ENCODE measurements at places on chromosomes 16 and 17.

DNA sequence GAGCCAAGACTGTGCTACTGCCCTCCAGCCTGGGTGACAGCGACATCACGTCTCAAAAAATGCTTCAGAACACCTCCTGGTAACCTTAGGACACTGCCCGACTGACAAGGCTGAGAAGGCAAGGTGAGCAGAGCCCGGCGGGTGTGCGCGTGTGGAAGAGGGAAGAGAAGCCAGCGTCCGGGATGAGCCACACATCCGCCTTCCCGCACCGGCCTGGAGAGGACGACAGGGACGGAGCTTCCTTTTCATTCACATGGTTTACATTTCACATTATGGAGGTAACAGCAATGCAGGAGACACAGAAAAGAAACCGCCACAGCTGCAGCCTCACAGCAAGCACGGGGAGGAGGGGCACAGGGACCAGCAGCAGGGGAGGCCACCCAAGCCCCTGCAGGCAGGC, 16.5 kb downstream of the HAGH start:
- DNase-seq = no peak

- DNase-seq = no peak
Measured at GRCh38 chr16:56779906-56780305, 50.0 kb downstream of the NUP93 start.

DNA sequence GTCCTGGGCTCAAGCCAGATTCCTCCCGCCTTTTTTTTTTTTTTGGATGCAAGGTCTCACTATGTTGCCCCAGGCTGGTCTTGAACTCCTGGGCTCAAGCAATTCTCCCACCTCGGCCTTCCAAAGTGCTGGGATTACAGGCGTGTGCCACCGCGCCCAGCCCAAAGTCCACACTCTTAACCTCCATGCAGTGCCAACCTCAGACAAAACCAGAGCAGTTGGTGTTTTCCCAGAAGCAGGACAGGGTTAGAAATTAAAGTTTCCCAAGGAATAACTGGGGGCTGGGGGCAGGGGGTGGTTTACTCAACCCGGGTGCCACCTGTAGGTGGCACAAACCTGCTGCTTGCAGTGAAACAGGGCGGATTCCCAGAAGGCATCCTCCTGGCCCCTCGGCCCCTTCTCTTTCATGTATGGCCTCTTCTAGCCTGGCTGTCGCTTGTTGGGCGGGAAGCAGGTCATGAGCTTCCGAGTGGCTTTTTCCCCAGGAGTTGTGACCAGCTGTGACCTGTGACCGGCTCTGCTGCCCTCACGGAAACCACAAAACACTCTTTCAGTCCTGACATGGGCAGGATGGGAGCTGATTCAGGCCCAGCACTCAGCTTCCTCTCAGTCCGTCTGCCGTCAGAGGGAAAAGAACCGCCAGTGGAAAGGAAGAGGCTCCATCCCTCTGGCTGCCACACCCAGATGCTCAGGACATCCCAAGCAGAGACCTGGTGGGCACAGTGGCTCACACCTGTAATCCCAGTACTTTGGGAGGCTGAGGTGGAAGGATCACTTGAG, 25.6 kb upstream of the USP7 start:
- DNase-seq = no peak

GRCh38 chr17:39069114-39069756, 82.2 kb downstream of the PLXDC1 start:
- no peak for DNase-seq

DNA sequence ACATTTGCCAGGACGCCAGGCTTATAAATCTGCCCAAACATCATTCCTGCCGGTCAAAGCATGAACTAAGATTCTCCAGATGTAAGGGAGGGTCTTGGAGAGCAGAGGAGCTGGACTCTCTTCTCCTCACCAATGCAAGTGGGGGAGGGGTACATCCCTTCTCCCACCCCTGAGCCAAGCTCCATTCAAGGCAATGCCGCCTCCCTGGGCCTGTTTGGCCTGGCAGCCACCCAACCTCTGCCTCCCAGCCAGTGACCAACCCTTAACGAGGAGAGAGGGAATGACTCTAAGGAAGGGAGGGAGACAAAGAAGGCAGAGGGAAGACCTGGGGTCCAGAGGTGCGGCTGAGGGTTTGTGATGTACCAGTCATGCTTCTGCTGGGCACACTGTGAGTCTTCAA, 13.8 kb downstream of the C17orf50 start:
- DNase-seq = no peak

- DNase-seq = no peak
Measured at GRCh38 chr16:65905331-65905730, 461.2 kb upstream of the CDH5 start.

DNA sequence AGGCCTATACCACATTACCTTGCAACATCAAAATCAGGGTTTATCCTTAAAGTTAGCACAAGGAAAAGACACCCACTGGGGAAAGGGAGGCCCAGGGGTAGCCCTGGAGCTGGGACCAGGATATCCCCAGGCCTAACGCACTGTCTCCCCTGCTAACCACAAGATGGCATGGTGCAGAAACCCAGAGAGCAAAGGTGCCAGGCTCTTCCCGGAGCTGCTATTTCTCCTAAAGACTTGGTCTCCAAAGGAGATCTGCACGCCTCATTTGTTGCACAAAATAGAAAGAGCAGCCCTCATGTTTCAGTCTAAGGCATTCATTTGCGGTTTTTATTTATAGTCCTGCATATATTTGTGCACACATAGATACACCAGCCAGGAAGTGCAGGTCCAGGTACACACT, 408.6 kb downstream of the SOX9 start:
- no peak for DNase-seq

DNA sequence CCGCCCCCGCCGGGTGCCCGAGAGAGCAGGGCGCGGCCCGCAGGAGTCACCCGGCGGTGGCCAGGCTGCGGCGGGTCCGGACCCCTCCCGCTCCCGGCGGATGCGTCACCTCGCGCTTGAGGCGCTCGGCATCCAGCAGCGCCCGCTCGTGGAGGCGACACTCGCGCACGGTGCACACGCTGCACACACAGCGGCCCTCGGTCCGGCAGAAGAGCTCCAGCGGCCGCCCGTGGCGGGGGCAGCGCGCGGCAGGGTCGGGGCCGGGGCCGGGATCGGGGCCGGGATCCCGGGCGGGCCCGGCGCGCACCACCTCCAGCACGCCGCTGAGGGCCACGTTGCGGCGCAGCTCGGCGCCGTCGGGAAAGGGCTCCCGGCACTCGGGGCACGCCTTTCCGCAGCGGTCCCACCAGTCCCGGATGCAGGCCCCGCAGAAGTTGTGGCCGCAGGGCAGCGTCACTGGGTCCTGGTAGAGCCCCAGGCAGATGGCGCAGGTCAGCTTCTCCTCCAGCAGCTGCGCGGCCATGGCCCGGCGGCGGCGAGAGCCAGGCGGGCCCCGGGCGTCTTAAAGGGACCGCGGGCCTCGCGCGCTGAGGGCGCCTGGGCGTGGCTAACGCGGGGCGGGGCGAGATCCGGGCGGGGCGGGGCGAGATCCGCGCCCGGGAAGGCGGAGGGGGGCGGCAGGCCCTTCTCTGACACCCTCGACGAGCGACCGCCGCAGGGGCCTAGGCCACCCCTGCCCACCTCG, at the start of gene TRIM65:
Gene TRIM65, minus strand, starts transcription at position 537 of the 745 bp plus-strand sequence. Its CDS starts 14 bp downstream, at position 523.
- peak; percentile 83 for DNase-seq

GRCh38 chr17:67125417-67125816, 81.1 kb downstream of the CACNG1 start:
- no peak for DNase-seq

DNA sequence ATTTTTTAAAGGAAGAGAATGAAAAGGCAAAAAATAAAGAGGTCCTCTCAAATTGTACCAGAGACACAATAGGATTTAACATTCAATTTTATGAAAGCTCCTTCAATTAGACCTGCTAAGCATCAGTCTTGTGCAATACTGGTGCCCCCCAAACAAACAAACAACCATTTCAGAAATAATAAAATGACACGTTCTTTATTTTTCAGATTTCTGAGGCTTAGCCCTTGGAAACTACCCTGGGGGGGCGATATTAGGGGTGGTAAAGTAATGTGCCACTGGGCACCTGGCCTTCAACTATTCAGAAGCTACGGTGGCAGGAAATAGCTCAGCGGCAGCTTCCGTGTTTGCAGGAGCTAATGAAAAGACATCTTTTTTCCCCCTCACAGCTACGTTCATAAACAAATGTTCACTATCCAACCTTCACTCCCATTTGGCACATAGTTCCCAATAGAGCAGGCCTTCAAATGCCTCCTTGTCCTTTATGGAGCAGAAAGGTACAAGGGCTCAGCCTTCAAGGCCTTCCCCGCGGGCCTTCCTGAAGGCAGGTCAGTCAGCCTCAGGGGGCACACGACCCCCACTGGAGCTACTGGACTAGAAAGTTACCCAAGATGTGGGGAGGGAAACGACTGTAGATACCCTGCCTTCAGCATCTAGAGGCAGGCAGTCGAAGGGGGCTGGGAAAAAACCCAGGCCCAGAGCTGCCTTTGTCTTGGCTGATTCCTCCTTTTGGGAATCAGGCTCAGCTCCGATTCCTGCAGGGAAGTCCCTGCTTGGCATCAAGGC, 44.1 kb downstream of the TBX4 start:
- DNase-seq = no peak

DNA sequence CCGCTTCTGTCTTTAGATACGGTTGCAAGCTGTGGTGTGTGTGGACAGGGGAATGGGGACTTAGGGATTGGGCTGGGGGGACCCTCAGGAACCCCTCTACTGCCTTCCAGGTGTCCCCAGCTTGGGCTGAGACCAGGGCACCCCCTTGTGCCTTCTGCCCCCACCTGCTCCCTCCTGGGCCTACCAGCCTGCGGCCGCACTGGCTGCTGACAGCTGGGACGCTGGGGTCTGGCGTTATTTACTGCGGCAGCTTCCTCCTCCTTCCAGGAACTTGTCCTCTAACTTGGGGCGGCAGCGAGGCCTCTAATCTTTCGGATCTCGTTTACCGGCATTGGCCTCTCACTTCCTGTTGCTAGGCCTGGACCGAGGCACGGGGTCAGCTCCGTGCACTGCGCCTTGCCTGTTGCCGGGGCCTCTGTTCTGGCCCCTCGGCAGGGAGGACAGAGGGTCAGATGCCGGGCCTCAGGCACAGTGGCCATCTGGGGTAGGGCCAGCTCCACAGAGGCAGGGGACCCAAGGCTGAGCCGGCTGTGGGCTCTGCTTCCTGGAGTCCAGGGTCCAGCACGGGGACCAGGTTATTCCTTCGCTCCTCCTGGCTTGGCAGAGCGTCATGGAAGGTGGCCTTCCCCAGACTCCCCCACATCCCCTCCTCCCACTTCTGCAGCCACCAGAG, 31.8 kb downstream of the TMEM235 start:
- DNase-seq = no peak

DNA sequence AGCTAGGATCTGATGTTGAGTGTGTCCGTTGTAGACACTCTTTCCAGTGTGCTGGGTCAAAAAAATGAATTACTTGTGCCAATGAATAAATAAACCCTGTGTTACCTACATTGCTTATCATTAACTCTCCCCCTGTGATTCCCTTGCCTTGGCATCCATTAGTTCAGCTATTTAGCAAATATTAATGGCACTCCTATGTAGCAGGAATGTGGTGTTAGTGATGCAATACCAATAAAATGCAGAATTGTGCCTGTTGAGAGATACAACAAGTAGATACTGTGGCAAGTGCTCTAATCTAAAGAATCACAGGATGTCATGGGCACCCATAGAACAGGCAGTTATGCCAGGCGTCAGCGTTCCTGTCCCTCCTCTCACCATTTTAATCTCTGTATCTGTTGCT, 343.2 kb downstream of the PMP22 start:
- no peak for DNase-seq

DNA sequence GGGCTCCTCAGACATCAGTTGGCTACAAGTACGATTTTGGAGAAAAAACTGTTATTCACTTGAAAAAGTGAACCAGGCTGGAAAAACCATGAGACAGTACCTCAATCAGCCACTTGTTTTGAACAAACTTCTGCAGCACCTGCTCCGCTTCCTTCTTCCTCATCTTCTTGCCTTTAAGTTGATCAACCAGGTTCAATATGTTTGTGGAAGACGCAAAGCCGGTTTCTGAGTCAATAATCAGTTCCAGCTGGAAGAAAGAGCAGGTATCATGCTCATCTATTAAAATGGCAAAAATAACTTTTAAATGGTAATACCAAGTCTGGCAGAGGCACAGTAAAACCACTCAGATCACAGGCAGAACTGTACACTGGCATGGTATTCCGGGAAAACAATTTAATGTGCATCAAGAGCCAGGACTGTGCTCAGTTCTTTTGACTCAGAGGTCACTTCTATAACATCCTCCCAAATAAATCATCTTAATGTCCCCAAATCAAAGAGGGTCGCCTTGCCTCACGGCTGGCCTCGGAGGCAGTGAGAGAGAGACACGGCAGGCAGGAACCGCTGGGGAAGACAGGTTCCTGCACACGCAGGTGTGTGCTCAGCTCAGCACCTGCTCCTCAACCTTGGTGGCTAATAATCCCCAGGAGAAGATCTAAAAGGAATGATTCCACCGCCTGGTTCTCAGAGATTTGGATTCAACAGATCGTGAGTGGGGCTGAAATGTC, 29.7 kb downstream of the KDM8 start:
- no peak for DNase-seq

- DNase-seq = no peak
Measured at GRCh38 chr17:76543482-76543825, 3.6 kb downstream of the PRCD start.

DNA sequence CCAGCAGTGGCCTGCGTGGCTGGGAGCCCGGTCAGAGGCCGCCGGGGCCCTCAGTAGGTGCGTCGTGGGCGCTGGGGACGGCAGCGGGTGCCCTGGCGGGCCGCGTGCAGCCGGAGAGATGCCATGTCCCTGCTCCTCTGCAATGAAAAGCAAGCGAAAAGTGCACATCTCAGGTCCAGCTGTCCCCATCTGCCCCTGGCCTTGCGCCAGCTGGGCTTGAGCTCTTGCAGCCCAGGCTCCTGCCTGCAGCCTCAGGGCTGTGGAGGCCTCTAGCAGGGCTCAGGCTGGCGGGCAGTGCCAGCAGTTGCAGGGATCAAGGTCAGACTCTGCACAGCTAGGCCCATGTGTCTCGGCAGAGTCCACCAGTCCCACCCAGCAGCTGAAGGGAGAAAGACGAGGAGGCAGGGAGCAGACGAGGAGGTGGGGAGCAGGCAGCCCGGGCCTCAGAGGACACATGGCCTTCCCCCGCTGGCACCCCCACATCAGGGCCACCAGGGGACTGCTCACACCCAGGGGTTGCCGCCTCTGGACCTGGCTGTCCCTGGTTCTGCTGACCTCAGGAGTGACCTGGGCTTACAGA, 11.2 kb downstream of the SLC16A3 start:
- no peak for DNase-seq

DNA sequence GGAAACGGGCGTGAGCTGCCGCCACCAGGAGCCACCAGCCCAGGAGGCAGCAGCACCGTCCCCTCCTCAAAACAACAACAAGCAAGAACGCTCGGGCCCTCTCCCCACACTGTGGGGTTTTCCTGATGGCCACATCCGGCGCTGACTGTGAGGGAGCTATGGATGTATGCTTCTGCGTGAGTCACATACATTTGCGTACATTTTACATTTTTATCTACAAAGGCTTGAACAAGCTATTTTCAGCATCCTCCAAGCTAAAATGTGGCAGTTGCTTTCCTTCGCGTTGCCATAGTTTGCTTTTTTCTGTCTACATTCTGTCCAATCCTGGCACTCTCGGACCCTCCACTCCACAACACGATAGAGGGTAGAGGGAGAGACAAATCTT, 2.0 kb upstream of the ABR start:
- DNase-seq = no peak
